ENCODE measurements at places on chromosomes 7 and 10.

GRCh38 chr7:50266635-50267386, 37.7 kb upstream of the IKZF1 start:
- no peak for DNase-seq

DNA sequence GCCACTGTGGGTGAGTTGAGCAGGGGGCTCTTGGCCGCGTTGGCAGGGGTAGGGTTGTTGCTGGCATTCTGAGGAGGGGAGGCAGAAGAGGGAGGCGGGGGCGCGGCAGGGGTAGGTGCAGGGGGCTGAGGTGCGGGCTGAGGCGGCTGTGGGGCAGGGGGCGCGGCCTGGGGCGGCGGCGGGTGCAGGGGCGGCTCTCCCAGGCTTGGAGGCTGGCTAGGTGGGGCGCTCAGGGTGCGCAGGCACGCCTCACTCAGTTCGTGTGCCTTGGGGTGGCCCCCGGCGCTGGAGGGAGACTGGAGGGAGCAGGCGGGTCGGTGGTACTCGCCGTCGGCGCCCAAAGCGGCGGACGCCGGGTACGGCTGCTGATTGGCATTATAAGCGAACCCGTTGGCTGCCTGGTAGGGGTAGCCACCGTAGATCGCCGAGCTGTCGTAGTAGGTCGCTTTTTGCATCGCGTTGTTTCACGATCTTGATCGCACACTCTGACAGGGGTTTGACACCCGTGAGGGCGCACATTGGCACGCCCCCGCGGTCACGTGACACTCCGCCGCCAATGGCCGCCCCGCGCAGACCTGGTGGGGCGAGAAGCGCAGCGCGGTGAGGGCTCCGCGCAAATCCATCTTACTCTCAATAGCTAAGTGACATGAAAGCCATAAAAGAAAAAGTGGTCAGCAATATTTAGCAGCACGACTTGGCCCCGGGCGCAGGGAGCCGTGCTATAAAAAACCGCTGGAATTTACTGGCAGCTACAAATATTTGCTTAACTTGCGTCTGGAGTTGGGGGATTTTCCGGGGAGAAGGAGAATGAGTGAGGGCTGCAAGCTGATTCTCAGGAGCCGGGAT, 7.9 kb upstream of the HOXA2 start:
- peak; percentile 28 for DNase-seq

- DNase-seq, result no peak
These were observed 397.1 kb upstream of the POT1 start for GRCh38 chr7:125326666-125327255.

- peak; percentile 16 for DNase-seq
These were observed 464 bp downstream of the DENND2A start for GRCh38 chr7:140640060-140640637.

DNA sequence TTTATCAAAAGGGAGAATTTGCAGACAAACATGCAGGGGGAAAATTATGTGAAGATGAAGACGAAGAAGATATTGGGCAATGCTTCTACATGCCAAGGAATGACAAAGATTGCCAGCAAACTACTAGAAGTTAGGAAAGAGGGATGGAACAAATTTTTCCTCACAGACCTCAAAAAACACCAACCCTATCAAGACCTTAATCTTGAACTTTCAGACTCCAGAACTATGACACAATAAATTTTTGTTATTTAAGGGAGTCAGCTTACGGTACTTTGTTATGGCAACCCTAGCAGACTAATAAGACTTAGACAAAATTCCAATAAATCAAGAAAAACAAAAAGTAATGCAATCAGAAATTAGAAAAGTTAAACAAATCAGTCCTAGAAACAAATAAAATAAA, 280.0 kb upstream of the GNAI1 start:
- no peak for DNase-seq

GRCh38 chr10:34607894-34608293, 207.2 kb downstream of the PARD3 start:
- DNase-seq, result no peak

GRCh38 chr10:86231796-86232560, 134.6 kb downstream of the GRID1 start:
- no peak for DNase-seq

DNA sequence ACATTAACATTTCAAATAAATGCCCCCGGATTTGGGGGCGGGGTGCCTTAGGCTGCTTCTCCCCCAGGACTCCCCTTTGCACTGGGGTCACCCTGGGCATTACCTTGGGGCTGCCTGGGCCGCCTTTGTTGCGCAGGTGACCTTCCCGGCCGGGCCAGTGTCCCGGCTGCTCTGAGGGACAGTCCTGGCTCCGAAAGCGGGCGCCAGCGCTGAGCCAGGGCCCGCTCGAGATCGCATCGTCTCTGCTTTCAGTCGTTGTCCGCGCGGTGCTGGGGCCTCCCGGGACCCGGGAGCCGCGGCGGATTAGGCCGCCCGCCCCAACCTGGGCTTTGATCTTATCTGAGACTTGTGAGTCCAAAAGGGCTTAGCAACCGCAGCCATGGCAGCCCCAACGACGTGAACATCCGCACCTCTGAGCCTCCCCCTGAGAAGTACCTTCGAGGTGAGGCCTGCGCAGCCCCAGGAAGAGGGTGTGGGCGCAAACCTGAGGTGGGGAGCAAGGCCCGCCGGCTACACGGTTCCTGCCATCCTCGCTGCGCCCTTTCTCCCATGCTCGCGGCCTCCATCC, 14.8 kb upstream of the WAPL start:
- no peak for DNase-seq

GRCh38 chr7:158617737-158618128, 30.1 kb upstream of the PTPRN2 start:
- no peak for DNase-seq

- DNase-seq, result no peak
These were observed 166.8 kb downstream of the RGS10 start for GRCh38 chr10:119375574-119376272.

GRCh38 chr10:23912884-23913404, 296.0 kb upstream of the KIAA1217 start:
- DNase-seq, result no peak

DNA sequence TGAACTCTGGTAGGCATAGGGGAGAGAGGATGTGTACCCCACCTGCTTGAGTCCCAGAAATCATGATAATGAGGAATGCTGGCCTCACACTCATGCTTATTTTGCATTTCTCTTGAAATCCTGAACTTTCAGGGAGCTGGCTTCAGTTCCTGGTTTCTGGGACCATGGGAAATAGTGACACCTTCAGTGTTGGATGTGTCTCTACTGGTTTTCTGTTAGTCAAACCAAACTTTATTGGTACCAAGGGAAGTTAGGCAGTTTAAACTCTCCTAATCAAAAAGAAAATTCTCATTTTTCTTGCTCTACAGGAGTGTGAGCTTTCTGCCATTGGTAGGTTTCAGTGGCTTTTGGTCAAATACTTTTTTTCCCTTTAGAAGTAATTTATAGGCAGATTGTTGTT, 11.8 kb upstream of the PCGF5 start:
- no peak for DNase-seq

GRCh38 chr10:27695706-27696105, 49.9 kb downstream of the MKX start:
- DNase-seq, result no peak

GRCh38 chr7:134355004-134355525, 38.3 kb upstream of the SLC35B4 start:
- DNase-seq, result no peak

DNA sequence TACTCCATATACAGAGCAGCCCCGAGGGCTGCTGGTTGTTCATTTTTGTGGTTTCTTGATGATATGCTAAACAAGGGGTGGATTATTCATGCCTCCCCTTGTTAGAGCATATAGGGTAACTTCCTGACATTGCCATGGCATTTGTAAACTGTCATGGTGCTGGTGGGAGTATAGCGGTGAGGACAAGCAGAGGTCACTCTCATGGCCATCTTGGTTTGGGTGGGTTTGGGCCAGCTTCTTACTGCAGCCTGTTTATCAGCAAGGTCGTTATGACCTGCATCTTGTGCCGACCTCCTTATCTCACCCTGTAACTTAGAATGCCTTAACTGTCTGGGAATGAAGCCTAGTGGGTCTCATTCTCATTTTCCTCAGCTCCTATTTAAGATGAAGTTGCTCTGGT, 31.3 kb downstream of the GNAT3 start:
- no peak for DNase-seq

- DNase-seq, result no peak
These were observed 34.1 kb downstream of the LRRC20 start for GRCh38 chr10:70348228-70348850.

GRCh38 chr7:36623247-36623646, 101.0 kb downstream of the AOAH start:
- no peak for DNase-seq

GRCh38 chr7:39413636-39414223, 152.5 kb upstream of the YAE1 start:
- no peak for DNase-seq

- no peak for DNase-seq
These were observed 32.7 kb upstream of the NPVF start for GRCh38 chr7:25260862-25261494.

GRCh38 chr10:87705339-87705738, 45.7 kb downstream of the PAPSS2 start:
- no peak for DNase-seq

GRCh38 chr10:18214691-18215563, 74.7 kb downstream of the CACNB2 start:
- no peak for DNase-seq

DNA sequence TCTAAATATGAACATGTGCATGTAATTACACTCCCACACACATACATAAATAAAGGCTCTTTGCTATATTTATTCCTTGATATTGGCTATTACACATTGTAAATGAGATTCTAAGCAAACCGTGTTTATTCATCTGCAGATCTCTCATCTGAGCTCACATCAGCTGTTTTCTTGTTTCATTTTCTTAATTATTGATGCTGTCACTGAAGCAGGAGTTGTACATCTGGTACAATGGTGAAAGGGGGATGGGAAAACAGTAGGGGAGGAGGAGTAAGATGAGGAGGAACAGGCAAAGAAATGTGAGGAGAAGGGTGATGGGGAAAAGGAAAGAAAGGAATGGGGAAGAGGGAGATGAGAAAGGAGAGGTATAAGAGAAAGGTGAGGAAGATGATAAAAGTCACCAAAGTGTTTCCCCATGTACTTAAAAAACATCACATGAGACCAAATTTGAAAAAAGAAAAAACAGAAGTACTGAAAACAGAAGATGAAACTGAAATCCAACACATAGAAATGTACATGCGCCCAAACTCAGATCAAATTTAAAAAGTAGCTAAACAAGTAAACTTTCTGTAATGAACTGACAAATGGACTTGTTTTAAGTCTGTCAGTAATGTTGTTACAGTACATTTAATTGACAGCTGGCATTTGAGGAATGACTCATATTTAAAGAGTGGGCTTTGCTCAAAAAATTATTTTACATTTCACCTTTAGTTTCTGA, 472.2 kb downstream of the ARL4A start:
- no peak for DNase-seq

- no peak for DNase-seq
These were observed 88.8 kb upstream of the MDFIC start for GRCh38 chr7:114832906-114833595.

DNA sequence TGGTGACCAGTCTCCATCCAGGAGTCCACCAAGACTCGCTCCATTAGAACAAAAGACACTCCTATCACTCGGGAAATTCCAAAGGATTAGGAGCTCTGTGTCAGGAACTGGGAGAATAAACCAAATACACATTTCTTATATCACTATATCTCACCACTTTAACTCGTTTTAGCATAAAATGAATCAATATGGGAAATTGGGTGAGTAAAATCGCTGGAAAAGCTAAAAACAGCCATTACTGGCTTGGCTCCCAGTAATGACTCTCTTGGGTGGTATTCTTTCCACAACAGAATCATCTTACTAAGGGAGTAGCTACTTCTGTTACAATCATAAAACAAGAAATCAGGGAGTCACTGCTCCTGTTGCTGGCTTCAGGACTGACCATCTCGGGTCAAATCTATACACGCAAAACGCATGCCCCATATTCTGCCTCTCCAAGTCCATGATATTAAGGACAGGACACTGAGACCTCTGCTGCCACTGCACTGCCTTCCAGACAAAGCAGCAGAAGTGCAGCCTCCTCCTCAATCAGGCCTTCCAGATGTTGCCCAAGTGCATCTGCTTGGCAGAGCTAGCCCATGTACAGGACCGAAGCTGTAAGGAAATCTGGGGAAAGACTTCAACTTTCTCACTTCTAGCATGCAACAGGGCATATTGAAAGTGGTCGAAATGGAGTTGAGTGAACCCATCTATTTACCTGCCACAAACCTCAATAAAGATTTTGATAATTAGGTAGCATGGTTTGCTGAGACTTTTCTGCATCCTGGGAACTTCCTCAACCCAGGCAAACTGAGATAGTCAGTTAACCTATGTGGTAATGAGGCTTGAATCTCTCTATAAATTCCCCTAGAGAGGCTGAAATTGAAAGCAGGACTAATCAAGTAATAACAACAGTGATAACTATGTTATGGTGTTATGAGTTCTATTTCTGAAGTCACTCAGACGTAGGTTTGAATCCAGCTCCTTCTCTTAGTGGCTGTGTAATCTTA, 14.4 kb upstream of the PANK1 start:
- no peak for DNase-seq

DNA sequence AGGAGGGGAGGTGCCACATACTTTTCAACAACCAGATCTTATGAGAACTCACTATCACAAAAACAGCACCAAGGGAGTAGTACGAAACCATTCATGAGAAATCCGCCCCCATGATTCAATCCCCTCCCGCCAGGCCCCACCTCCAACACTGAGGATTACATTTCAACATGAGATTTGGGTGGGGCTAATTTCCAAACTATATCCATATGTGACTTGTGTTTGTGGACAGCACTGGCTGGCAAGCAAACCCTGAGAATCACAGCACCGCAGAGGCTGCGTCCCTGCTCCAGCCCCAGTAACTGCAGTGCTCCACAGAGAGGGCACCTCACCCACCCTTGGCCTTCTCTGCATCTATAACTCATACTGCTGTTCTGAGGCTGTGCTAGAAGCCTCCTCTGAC, 211.2 kb upstream of the PODXL start:
- no peak for DNase-seq

GRCh38 chr7:10128748-10129147, 844.9 kb upstream of the PHF14 start:
- no peak for DNase-seq

DNA sequence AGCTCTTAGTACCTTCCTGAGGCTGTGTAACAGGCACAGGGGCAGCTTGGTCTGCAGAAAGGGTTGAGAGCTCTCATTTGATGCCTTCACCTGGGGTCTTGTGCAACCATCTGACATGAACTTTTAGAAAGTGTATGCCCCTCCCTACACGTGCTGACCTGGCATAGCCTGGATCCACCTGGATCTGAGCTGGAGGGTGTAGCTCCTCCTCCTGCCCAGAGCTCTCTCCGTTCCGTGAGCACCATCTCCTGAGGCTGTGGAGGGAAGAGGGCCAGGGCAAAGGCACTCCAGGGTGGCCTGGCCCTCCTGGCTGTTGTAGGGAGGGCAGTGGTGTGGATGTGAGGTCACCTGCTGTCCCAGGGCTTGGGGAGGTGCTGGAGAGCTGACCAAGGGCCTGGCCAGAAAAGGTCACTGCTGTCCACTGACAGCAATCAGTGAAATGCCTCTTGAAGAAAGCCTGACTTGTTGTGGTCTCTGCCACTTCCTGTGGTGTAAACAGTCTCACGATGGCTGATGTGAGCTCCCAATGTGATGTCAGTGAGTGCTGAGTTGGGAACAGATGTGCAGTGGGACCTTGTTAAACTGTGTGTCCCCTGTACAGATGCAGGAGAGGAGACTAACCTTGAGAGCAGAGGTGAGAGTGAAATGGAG, 23.0 kb downstream of the AMZ1 start:
- DNase-seq, result no peak
